ENCODE measurements at places on chromosomes 4 and X.

- DNase-seq = no peak
Observed at GRCh38 chr4:78156520-78156919, 99.4 kb downstream of the FRAS1 start.

GRCh38 chr4:121541696-121542095, 155.1 kb downstream of the ANXA5 start:
- DNase-seq = no peak

GRCh38 chr4:187493661-187494060, 501.9 kb upstream of the ZFP42 start:
- no peak for DNase-seq

DNA sequence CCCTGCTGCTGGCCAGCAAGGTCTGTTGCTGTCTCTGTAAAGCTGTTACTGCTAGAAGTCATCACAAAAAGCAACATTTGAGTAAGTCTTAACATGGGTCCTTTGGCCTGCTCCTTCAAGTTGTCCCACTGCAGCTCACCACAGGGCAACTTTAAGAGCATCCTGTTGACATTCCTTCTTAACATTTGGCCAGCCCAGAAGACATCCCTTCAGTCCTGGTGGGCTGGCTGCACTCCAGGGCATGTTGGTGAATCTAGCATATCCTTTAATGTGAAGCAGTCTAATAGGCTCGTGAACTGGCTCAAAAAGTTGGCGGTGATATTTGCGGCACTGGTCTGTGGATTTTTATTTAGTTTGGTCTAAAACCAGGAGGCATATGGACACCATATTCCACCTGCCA, 92.2 kb upstream of the MAML3 start:
- no peak for DNase-seq

- DNase-seq = no peak
Observed at GRCh38 chr4:107131295-107131694, 95.2 kb upstream of the DKK2 start.

GRCh38 chrX:110172215-110172614, 145.7 kb downstream of the AMMECR1 start:
- no peak for DNase-seq

DNA sequence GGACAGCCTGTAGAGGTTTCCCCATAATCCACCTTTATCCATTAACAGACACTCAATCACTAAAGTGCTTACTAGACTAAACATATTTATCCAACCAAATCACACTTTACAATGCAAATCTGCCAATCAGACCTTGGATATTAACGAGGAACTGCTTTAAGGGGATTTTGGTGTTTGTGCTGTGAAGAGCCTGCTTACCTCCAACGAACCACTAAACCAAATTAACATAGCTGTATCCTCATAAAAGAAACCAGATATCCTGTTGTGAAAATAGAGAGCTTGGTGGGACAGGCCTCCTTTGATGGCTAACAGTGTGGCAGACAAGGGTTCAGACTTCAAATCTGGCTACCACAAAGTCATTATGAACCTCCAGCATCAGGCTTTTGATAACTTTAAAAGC, 252.6 kb upstream of the HAND2 start:
- no peak for DNase-seq

DNA sequence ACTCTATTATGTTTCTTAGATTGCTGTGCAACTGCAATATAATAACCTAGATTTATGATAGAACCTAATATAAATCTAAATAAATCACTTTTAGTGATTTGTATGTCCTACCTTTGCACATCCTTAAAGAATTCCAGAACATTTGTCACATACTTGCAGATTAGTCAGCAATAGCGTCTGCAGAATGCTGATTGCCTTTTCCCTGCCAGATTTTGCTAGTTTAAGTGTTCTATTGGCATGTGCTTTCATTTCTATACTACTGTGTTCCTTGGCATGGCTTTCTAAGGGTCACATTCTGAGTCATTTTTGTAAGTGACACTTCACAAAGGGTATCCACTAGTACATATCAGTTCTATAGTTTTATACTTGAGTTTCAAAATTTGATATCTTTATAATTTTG, 303.1 kb upstream of the GIMD1 start:
- no peak for DNase-seq

GRCh38 chr4:173420801-173421200, 21.9 kb upstream of the SCRG1 start:
- no peak for DNase-seq

DNA sequence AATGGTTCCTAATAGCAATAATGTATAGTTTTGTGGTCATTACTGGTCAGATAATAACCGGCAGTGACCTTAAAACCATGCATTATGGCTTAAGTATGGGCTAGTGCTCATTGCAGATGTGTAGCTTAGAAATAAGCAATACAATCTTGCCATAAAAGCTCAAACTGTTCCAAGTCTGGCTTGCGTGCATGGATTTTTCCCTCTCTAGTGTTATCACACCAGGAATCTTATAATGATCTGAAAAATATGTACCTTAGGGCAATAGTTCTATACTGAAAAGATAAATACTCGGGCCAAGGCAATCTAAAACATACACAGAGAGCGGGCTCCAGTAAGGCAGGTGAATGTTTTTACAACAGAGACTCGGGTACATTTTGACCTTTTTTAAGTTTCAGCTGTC, 157.8 kb downstream of the DHX15 start:
- no peak for DNase-seq

DNA sequence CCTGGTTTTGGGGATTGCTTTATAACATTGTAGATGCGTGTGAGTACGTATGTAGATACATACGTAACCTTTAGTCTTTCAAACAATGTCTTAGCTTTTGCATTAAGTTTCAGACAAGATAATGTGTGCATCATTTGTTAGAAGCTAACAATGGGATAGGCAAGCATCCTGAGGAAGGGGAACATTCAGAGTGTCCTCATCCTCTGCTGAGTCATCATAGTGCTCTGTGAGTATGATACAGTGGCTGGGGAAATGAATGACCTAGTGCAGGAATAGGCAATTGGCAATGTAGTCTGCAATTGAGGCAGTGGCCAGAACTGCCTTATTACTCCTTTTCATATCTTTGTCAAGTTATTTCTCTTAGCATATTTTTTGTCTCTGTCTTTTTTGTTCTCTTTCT, 7.3 kb downstream of the NAP1L5 start:
- peak; percentile 9 for DNase-seq

Data from bone marrow (tissue), 2 donors.